ENCODE measurements at places on chromosomes 2 and 18. TPM values are rescaled to one million over a fixed set of nuclear protein-coding genes. Genes with fewer than 3 reads are reported as not detected.

DNA sequence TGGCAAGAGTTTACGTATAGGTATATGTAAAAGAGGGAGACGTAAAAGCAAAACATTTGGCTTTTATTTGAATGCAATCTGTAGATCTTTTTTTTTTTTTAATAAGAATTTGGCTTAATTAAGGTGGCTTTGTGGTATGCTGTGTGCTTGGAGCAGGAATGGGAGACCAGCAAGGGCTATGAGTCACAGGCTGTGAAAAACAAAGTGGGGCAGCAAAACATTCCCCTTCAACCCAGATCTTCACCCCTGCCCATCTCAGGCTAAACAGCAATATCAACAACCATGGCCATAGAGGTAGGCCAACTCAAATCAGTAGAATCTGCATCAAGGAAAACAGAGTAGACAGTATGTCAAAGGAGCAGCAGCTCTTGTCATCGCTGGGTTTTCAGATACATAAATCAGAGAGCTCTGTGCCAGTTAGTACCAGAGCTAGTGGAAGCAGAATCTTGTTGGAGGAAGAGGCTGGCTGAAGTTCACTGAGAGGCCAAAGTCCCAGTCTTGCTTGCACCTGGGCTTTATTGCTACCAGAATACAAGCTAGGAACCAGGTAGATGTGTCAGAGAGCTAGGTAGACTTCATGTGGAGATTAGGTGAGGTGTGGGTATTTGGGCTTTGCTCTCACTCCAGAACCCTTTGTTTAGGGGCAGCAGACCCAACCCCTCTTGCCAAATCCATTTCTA is 191.5 kb upstream of the FANCL start:
- no peak for DNase-seq

- no peak for DNase-seq
Measured at GRCh38 chr2:200609028-200609614, 23.3 kb downstream of the AOX1 start.

- peak; percentile 73 for DNase-seq
Measured at GRCh38 chr2:46850742-46851141, 64.9 kb downstream of the MCFD2 start.

DNA sequence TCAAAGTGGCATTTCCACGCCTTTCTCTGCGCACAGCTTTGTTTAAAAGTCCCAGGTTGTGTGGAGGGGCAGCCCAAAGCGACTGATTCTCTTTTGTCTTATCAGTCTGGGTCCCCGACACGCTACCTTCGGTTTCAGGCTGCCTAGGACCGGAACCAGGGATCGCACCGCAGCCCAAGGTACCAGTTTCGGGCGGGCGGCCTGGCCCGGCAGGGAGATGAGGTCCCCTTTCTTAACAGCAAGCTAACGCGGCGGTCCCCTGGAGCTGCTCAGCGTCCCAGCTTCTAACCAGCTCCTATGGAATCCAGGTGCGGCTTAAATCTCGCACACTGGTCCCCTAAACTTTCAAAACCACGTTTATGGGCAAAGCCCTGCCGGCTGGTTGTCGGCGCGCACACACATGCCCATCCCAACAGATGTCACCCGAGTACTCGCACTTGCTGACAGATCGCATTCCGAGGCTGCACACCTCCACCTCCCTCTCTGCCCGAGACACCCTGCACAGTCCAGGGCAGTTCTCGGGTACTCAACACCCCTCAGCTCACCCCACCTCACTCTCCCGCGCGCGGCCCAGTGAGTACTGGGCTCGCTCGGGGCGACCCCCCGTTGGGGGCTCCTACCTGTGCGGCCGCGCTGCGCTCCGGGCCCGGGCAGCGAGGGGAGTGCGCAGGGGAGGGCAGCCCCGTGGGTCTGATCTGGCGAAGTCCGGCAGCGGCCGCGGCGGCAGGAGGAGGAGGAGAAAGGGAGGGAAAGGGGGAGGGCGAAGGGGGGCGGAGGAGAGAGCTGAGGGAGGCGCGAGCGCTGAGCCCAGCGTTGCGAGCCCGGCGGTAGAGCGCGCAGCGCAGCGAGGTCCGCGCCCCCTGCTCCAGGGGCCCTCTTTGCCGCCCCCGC is at the start of gene EFEMP1:
Gene EFEMP1, minus strand, starts transcription at position 692 of the 891 bp plus-strand sequence. CDS start 1,342 bp downstream, outside the sequence.
- peak; percentile 89 for DNase-seq

DNA sequence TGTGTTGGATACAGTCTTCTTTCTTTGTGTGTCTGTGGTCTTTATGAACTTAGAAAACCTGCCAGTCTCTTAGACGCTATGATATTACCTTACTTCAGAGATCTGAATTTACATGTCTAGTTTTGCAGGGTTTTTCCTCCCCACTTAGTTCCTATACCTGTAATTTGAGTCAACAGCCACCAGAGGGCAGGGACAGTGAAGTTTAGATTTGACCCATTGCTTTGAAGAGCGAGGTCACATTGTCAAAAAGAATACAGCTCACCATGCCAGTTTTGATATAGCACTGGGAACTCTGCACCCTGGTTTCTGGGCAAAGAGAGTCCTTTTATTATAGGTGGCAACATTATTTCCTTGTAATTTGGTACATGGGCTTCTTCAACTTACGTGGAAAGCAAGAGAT is 102.3 kb downstream of the MAPK4 start:
- no peak for DNase-seq

GRCh38 chr2:219621935-219622334 is 5.5 kb upstream of the SLC4A3 start:
- no peak for DNase-seq

- DNase-seq = no peak
Measured at GRCh38 chr2:46056541-46056940, 240.7 kb upstream of the EPAS1 start.

GRCh38 chr18:31102025-31102684 is at the start of gene DSC2:
TSS of gene DSC2 (minus strand) at chr18:31102421. CDS start at chr18:31101971, 450 bp downstream.
- DNase-seq = peak; percentile 53

DNA sequence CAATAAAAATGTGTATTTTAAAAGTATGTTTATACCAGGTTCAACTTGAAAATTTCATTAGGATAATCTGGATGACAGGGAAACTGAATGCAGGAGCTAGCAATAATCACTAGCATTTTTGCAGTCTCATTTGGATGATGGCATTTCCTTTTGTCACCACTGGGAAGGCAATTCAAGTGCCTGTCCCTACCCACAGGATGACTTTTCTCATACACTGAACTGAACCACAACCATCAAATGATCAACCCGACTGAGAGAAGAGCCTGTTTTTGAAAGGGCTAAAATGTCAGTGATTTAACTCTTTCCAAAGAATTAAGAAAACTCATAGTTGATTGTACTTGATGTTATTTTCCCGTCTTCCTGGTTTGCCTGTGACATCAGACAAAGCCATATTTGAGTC is 115.0 kb downstream of the FAM124B start:
- no peak for DNase-seq

- DNase-seq = no peak
Measured at GRCh38 chr2:132667706-132668105, 2.3 kb downstream of the LYPD1 start.

- no peak for DNase-seq
Measured at GRCh38 chr2:33579227-33579626, 19.9 kb downstream of the FAM98A start.

DNA sequence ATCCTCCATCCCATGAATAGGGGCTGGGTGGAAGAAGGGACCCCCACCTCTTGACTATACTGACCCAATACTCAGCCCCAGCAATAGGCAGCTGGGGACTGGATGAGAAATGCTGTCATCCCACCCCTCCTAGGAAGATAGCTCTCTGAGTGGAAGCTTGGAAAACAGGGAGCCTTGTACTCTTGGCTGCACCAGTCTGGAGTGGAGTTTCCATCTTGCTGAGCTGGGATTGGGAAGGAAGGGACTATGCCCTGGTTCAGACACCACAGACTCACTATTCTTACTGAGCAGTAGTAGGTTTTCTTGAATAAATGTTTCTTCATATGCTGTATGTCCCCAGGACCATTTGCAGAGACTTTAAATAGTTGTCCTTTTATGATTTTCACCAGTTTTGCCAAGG is 7.4 kb downstream of the DCAF17 start:
- no peak for DNase-seq

GRCh38 chr2:88599527-88599926 is 27.7 kb downstream of the EIF2AK3 start:
- DNase-seq = no peak

DNA sequence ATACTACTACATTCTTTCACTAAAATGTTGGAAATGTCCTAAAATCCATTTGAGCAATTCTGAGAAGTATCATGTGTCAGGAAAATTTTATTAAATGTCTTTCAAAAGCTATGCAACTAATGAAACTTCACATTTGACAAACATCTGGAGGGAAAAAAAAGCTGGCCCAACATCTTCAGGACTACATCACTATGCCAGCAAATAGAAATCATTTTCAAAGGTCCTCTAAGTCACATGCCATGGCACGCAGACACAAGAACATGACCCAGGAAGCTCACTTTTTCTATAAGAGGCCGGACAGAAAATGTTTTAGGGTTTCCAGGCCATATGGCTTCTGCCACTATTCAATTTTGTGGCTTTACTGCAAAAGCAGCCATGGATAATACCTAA is 11.6 kb downstream of the KANSL3 start:
- no peak for DNase-seq

GRCh38 chr2:231810905-231811304 is 24.7 kb downstream of the COPS7B start:
- DNase-seq = no peak

- DNase-seq = no peak
Measured at GRCh38 chr2:169184074-169184473, 114.7 kb downstream of the DHRS9 start.

DNA sequence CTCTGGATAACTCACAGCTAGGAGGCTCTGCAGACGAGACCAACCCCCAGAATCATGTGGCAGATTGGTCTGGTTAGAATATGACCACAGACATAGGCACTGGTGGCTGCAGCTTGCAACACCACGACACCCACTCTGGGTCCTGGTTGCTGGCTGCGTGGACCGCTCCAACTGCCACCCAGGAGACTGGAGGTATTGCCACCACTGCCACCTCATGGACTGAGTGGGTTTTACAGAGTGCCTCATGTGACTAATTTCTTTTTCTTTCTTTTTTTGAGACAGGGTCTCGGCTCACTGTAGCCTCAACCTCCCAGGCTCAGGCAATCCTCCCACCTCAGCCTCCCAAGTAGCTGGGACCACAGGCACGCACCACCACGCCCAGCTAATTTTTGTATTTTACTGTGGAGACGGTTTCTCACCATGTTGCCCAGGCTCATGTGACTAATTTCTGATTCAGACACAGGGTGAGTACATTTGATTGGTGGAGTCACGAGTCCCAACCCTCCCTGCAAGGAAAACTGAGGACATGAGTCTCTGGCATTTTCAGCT is 29.9 kb upstream of the NT5DC4 start:
- DNase-seq = peak; percentile 69

- no peak for DNase-seq
Measured at GRCh38 chr18:73563345-73563744, 584.3 kb downstream of the FBXO15 start.

DNA sequence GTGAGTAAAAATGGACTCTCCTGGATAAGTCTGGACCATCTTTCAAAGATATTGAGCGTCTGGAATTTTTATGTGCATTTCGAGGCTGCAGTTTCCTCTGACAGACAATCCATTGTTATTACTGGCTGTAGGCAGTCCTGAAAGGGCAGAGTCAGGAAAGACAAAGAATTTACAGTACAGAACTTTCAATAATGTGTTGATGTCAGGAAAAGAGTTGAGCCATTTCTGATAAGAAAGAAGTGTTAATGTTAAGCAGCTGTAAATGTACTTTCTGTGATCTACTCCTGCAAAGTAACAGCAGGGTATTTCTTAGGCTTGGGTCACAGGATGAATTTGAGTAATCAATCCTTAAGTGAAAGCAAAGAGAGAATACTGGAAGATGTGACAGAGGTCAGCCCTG is 29.8 kb downstream of the TSPYL6 start:
- DNase-seq = no peak

- DNase-seq = no peak
Measured at GRCh38 chr2:215567504-215567903, 131.6 kb upstream of the FN1 start.

GRCh38 chr2:227782804-227783203 is 30.8 kb upstream of the CCL20 start:
- no peak for DNase-seq

GRCh38 chr2:165448406-165448805 is 21.1 kb upstream of the CSRNP3 start:
- no peak for DNase-seq

- no peak for DNase-seq
Measured at GRCh38 chr2:132788310-132788838, 118.4 kb upstream of the LYPD1 start.

GRCh38 chr2:40227210-40227609 is 224.7 kb downstream of the SLC8A1 start:
- DNase-seq = no peak

DNA sequence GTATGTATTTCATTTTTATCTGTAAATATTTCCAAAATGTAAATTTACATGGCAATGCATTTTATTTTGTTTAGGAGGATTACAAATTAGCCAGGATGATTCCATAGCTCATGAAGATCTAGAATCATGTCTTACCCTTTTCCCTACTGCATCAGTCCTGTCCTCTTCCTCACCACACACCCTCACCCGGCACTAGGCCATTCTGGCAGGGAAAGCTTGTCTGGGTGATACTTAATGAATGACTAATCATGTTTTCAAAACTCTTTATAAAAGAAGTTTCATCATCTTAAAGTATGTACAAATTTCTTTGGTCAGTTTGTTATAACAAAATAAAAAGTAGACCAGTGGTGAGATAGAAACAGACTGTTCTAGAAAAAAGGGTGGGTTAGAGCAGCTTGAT is 283.3 kb upstream of the VWC2L start:
- no peak for DNase-seq

DNA sequence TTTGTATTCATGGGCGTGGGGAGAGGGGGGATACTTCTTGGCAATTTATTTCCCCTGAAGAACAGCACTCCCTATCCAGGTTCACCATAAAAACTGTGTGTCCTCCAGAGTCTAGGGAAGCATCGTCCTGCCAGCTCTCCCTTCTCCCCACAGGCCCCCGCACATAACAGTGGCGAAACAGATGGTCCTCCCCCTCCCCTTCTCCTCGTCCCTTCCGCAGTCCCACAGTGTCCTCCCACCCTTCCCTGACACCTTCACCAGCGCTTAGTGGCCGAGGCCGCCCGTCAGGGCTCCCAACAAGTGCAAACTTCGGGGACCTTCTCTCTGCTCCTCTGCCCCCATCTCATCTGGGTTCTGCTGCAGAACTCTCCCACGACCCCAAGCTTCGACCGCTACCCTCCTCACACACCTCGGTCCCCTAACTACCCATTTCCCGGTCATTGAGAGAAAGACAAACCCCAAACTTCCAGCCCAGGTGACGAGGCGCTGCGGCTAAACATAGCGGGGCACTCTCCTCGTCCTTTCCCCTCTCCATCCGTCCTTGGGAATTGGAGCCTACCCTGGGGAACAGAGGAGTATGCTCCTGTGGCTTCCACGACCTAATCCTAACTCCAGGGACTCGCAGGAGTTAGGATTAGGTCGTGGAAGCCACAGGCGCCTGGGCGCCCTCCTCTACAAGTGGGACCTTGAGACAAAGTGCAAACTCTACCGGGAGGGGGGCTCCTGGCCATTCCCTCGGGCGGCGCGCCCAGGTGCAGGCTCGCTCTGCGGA is 971 bp downstream of the ZNF385B start:
- DNase-seq = no peak

Gene HOXD13
- total RNA-seq = not detected

Gene GGCX
- 81.9 TPM for total RNA-seq

Gene TRABD2A
- total RNA-seq = 1.9 TPM

Gene ERMN
- not detected for total RNA-seq

Gene CEP76
- 9.1 TPM for total RNA-seq

Gene WBP1
- total RNA-seq = 119 TPM

Gene GKN2
- total RNA-seq = not detected

Gene CDH19
- 2.0 TPM for total RNA-seq

Gene SGPP2
- total RNA-seq = 53.7 TPM

Gene LIPT1
- total RNA-seq = 10.6 TPM

Gene MATN3
- 0.27 TPM for total RNA-seq

Gene ZAP70
- total RNA-seq = 4.3 TPM

Gene G6PC2
- total RNA-seq = not detected

Gene NDUFAF7
- 23.1 TPM for total RNA-seq

Gene REG3A
- not detected for total RNA-seq

Gene NETO1
- total RNA-seq = not detected
